ENCODE measurements at places on chromosomes 7 and 10. TPM values are rescaled to one million over a fixed set of nuclear protein-coding genes. Genes with fewer than 3 reads are reported as not detected.

The CYP2C19 gene
- not detected for polyA plus RNA-seq

The SNX10 gene
- polyA plus RNA-seq = 6.9 TPM

The AP3M1 gene
- polyA plus RNA-seq = 48.1 TPM

The MINDY3 gene
- 23.7 TPM for polyA plus RNA-seq

The PHYHIPL gene
- 2.1 TPM for polyA plus RNA-seq

The TSC22D4 gene
- polyA plus RNA-seq = not detected

The CRYGN gene
- polyA plus RNA-seq = not detected

The ZNF248 gene
- polyA plus RNA-seq = 21.3 TPM
